Effector CD8-positive, alpha-beta T cell (primary cell): ENCODE measurements at places on chromosomes 4 and X.

- DNase-seq: no peak
Observed at GRCh38 chrX:41512394-41512793, 65.3 kb downstream of the NYX start.

DNA sequence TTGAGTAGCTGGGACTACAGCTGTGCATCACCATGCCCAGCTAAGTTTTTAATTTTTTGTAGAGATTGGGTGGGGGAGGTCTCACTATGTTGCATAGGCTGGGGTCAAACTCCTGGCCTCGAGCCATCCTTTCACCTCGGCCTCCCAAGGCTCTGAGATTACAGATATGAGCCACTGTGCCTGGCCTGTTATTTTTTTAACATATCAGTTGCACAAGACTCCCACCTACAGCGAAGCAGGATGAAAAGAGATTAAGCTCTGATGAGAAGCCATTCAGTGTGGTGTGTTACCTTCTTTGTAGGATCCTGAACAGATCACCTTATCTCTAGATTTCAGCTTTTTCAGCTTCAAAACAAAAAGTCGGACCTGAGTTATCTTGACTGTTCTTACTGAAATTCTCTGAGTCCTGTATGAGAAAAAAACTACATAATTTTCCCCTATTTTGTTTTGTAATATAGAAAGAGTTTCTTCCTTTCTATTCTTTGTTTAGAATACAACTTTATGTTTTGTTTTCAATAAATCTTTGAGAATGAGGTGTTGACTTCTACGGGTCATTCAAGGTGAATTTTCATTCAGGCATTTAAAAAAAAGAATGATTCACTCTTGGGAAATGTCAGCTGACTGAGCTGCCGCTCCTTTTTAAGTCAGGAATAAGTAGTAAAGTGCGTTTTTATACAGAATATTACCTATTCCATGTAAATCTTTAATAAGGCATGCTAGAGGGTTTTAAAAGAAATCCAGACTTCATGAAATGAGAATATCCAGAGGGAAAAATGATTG, 134.6 kb downstream of the ARSF start:
- no peak for DNase-seq

- DNase-seq: no peak
Observed at GRCh38 chr4:114282937-114283336, 303.5 kb upstream of the ARSJ start.

- DNase-seq: no peak
Observed at GRCh38 chrX:5648941-5649568, 579.6 kb downstream of the NLGN4X start.

DNA sequence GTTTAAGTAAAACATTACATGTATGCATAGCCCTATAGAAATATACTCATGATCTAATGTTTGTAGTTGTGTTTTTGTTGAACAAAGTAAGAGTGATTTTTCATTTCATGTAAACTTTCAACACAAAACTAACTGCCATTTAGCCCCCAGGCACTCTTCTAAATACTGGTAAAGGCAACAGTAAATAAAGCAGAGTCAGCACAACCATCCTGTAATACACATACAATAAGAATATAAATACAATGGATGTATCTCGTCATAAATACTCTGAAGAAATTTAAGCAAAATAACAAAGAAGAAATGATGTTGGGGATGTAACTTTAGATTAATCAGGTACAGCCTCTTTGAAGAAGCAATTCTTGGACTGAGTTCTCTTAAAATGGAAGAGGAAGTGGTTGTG, 821.2 kb downstream of the ARAP2 start:
- DNase-seq: no peak

GRCh38 chrX:41391606-41392005, 55.5 kb upstream of the NYX start:
- no peak for DNase-seq

DNA sequence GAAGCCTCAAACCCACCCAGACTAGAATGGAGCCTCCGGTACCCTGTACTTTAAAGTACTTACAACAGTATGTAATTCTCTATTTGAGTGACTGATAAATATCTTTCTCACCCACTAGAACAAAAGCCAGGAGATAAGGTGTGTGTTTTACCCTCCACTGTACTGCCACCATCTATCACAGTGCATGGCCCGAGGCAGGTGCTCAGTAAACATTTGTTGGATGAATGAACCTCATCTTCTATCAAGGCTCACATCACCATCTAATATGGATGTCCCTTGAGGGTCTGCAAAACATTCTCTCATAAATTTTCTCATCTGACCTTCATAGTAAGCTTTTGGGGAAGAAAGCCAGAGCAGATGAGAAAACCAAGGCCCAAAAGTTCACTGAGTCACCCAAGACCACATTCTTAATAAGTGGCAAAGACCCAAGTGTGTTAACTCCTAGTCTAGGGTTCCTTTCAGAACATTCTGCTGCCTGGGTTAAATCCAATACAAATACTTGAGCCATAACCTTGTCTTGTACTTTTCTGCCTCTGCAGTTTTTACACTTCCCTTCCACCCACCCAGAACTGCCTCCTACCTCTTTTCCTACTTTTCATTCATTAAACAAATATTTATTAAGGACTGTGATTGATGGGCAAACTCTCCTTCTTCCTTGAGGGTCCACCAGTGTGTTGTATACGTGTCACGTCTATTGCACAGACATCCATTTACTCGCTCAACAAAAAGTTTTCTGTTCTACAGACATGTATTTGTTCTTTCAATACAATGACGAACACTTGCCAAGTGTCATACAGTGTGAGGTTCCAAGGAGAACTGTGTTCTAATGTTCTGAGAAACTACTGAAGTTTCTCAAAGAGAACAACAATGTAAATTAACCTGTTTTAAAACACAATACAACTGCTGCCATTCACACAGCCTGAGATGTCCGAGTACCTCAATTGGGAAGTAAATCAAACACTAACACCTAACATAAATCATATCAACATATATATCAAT, 35.7 kb downstream of the APBB2 start:
- no peak for DNase-seq

DNA sequence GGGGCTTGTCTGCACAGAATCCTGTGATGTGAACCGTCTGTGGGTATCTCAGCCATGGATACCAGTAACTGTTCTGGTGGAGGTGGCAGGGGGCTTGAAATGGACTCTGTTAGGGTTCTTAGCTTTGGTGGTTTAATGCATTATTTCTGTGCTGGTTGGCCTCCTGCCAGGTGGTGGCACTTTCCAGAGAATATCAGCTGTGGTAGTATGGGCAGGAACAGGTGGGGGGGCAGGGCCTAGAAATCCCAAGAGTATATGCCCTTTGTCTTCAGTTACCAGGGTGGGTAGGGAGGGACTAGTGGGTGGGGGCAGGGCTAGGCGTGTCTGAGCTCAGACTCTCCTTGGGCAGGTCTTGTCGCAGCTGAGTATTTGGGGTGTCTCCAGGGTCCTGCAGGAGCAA, 106.7 kb downstream of the KIT start:
- no peak for DNase-seq

DNA sequence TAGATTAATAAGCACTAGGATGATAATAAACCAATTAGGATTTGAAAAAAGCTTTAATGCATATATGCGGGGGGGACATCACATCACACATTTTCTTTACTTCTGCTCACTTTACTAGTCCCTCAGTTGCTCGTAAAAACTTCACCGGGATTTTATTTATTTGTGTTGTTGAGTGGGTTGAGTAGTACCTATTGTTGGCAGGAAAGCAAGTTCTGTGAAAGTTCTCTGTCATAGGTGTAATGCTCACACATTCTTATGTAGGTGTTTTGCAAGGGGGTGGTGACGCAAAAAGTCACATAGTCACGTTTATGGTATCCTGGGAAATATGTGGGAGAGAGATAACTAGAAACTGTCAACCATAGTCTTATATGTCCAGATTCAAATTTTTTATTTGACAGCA, 65.3 kb downstream of the PDLIM5 start:
- no peak for DNase-seq

DNA sequence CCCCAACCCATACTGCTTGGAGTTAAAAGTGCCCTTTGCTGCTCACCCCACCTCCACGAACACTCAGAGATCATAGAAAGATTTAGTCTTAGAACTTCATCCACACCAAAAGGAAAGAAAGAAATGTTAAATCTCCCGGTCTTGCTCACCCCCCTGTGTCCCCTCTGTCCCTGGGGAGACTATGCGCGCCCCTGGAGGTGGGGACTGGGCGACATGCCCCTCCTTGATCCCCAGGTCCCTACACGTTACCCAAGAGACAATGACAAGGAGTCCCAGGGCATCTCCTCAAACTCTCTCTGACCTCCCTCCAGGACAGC, 620 bp downstream of the ITM2A start:
- DNase-seq: no peak

- no peak for DNase-seq
Observed at GRCh38 chrX:139795196-139795595, 87.2 kb upstream of the MCF2 start.

GRCh38 chr4:77453911-77454310, 151.7 kb upstream of the CXCL13 start:
- DNase-seq: no peak

DNA sequence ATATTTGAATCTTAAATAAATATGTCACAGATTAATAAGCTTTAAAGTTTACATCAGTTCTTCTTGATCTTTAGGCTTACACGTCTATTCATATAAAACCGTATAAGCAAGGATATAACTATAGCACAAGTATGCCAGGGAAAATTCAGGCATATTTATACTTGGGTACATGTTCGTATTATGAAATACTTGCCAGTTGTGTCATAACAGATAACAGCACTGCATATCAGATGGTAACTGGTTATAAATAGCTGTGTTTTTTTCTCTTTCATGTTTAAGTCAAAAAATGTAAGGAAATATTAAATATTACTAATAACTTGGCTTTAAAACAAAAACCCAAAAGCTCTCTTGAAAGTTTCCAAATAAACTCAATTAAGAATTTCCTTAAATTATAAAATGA, 17.5 kb downstream of the BRWD3 start:
- DNase-seq: no peak

- no peak for DNase-seq
Observed at GRCh38 chr4:67122029-67122428, 423.3 kb downstream of the CENPC start.

GRCh38 chr4:153887217-153887616, 98.3 kb upstream of the SFRP2 start:
- DNase-seq: no peak

DNA sequence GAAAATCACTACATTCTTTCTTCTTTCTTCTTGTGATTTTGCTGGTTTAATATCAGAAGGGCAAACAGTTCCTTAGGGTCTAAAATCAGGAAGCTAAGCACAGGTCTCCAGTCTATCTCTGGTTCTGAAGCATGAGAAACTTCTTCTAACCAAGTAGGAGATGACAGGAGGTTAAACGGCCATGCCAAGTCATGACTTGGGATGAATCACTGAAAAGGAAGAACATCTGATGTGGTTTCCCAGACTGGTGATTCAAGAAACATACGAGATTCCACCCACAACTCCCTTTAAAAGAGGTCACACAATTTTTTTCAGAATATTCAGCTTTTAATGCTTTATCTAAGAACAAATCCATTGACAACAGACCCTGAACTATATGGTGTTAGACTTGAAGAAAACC, 684.0 kb upstream of the PRKX start:
- no peak for DNase-seq

DNA sequence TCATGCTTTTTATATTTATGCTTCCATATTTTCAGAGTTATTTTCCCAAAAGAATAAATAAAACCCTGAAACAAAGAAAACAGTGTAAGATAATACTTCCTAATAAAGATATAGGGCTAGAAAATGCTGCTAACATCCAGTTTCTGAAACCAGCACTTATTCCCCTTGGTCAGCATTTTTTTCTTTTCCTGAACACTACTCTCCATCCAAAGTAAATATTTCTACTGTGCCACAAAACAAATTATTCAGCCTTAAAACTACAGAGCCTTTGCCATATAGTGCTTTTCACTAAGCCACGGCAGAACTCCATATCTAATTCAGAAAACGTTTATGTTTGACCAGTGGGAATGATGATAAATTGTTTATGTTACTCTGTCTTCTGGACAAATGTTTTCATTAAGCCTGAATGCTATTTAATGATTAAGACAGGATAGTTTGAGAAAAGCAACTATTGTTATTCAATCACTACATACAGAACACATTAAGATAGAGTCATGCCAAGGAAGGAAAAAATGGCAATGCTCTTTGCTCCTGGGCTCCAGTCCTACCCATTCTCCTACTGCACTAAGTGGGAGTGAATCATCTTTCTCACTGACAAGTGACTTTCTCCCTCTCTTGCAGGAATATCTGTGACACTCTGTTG, 723.9 kb downstream of the FAT4 start:
- no peak for DNase-seq

DNA sequence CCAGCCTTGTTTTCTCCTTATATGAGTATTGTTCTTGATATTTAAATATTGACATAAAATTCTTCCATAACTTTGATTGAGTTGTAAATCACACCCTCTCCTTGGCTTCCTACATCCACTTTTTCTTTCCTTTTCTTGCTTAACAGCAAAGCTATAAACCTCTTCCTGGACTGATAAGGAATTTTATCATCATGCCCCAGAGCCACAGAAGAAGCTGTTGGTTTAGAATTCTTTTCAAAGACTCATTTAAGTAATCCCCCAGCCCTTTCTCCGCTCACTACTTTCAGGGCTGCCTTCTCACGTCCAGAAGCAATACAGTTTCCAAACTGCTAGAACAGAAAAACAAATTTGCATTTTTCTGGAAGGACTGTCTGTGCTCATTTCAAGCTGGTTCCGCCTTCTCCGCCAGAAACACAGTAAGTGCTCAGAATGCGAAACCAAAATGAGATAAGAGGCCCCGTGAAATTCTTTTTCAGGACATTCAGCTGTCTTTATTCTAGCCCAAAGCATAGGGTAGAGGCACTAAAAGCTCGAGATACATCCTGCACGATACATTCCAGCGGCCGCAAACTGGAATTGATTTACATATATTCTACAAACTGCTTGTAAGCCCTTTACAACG, 849 bp downstream of the MID1 start:
- no peak for DNase-seq

- DNase-seq: no peak
Observed at GRCh38 chrX:119986203-119986602, 42.7 kb upstream of the NKAP start.

DNA sequence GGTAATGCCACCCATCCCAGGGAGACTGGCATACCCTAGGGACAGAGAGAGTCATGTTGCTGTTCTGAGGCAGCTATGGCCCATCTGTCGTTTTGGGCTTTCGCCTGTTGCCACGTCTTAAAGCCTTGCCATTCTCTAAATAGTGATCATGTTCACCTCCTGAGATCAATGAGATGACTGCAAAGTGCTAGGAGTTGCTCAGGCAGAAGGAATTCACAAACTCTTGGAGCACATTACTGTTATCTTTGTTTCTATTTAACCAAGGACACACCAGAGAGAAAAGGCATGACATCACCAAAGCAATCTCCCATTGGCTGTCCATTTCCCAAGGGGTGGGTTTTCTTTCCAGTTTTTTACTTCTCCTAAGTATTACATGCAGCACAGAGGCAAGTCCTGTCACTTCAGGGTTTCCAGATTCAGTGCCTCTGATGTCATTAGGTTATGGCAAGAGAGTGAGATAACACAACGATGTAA, 37.1 kb upstream of the SETD7 start:
- DNase-seq: no peak

- DNase-seq: no peak
Observed at GRCh38 chr4:47104986-47105385, 73.6 kb downstream of the GABRB1 start.

- no peak for DNase-seq
Observed at GRCh38 chr4:31234494-31234893, 514.3 kb downstream of the PCDH7 start.

GRCh38 chr4:182969651-182970279, 52.6 kb upstream of the DCTD start:
- DNase-seq: no peak

GRCh38 chrX:10875995-10876394, 235.1 kb upstream of the HCCS start:
- no peak for DNase-seq
